Fibroblast of skin of left quadriceps (primary cell): ENCODE measurements at places on chromosomes 2 and 18.

DNA sequence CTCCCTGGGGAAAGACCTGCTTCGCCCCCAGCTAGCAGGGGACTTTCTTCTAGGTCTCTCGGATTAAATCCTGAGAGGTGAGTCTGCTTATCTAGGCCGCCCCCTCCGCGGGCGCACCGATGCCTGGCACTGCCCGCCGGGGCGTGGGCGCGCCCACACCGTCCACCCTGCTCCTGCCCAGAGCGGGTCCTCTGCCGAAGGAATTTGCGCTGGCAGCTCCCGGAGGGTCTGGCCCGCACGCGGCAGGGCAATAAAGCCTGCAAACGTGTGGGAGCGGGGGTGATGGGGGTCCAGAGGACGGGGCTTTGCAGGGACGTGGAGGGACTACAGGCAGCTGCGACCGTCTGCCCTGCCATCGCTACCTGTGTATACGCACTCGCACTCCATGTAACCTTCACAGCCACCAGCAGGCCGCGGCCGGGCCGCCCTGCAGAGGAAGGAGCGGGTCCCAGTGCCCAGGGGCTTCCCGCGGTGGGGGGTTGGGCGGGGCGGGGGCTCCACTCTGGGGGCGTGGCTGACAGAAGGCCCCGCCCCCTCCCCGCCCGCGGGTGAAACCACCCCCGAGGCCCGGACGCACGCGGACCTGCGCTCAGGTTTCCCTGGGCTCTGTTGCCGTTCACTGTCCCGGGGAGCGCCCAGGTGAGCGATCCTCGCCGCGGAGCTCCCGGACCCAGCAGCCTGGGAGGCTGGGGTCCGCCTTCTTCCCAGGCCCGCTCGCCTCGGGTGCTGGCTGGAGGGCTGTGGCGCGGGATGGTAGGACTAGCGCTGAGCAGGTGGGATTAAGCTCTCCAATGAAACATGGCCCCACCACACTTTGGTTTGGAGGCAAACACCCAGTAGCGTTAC lies 174.5 kb upstream of the HS6ST1 start:
- DNase-seq = no peak

- DNase-seq = peak; percentile 29
Observed at GRCh38 chr18:26574958-26575864, 26.9 kb upstream of the KCTD1 start.

DNA sequence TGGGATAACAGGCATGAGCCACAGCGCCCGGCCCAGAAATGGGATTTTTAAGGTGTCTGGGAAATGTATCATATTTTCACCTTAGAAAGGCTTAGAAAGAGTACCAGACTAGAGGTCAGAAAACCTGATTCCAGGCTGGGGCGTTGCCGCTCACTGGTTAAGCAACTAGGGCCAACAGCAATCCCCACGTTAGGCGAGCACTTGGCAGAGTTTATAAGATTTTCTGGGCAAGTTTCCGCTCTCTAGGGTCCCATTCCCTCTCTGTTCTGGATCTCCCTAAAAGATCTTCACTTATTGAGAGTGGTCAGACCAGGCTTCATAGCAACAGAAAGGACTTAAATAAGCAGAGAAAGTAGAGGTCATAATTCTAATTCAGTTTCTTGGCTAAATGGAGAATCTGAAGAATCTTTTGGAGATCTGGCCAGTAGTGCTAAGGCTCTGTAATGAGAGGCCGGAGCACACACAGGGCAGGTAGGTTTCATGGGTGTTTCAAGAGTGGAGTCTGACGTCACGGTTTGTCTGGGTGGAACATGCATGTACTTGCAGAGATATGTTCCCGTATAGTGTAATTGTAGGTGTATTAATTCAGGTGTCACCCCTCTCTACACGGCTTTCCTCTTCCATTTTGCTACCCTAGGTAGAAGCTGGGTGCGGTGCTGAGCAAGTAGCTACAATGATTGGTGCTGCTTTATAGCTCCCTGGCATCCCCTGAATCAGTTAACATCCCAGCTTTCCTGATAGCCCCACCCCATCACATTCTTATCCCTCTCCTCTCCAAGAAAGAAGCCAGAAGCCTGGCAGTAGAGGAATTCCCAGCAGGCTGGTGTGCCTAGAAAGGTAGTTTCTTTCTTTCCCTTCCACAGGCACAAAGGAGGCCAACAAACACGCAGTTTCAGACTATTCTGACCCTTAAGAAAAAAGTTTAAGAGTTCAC lies 4.4 kb upstream of the SMAD7 start:
- no peak for DNase-seq

DNA sequence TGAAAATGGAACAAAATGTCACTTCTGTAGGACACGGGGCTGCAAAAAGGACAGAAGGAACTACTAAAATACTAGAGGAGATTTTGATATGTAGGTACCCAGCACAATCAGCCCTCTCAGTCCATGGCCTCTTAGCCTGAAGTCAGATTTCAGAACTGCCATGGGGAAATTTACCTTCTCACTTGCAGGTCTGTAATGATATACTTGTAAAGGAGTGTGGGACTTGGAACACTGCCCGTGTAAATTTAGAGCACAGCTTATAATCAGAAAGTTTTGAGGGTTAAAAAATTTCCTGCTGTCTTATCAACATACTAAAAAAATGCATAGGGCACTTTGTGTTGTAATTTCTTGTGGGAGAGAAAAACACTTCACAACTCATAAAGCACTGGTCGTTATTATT lies 60.6 kb downstream of the ZEB2 start:
- DNase-seq = no peak

GRCh38 chr18:79064228-79064627 lies 5.0 kb upstream of the ATP9B start:
- DNase-seq = no peak

GRCh38 chr2:70094978-70095719 lies 7.9 kb downstream of the PCBP1 start:
- no peak for DNase-seq

- no peak for DNase-seq
Observed at GRCh38 chr2:129882476-129882875, 97.0 kb upstream of the RAB6C start.

- DNase-seq = no peak
Observed at GRCh38 chr2:236574424-236575145, 5.0 kb downstream of the ACKR3 start.

GRCh38 chr2:102122115-102122514 lies 20.4 kb upstream of the IL1R1 start:
- peak; percentile 83 for DNase-seq
